T-helper 22 cell (primary cell): ENCODE measurements at places on chromosomes 12 and 14.

DNA sequence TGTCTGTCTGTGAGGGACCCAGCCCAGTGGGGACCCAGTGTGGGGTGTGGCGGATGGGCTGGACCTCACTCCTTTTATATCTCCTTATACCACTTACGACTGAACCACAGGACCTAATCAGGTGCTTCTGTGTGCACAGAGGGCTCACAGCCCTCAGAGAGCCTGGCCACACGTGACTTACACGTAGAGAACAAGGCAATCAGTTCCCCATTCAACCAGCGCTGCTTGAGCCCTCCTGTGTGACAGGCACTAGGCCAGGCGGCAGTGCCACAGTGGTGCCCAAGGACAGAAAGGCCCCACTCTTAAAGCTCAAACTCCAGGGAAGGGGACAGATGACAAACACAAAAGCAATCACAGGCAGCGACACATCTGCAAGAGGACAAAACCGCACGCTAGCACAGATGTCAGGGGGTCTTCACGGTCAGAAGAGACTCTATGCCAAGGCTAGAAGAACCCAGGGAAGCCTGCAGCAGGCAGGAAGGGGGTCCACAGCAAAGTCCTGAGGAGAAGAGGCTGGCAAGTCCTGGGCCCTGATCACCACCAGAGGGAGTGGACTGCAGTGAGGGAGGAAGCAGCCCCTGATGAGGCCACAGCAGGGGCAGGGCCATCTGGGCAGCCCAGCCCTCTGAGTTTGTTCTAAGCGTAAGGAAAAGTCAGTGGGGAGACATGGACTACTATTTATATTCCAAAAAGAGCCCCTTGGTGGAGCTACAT is 39.3 kb downstream of the SETD3 start:
- no peak for DNase-seq

- no peak for DNase-seq
These were observed 386.4 kb upstream of the PDE3A start for GRCh38 chr12:19981944-19982343.

DNA sequence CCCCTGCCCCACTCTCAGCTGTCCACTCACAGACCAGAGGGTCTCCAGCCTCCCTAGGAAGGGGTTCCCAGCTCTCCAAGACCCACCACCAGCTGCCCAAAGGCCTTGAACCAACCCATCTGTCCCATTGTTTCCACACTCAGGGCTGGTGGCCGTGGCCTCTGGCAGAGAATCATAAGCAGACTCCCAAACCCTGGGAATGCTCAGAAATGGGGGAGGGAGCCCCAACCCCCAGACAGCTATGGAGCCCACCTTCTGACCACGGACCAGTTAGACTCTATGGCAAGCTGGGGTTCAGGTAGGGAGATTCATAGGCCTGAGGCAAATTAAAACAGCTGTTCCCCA is 280.0 kb downstream of the DPF3 start:
- DNase-seq: no peak

GRCh38 chr14:94633121-94633520 is 20.9 kb downstream of the SERPINA3 start:
- no peak for DNase-seq

DNA sequence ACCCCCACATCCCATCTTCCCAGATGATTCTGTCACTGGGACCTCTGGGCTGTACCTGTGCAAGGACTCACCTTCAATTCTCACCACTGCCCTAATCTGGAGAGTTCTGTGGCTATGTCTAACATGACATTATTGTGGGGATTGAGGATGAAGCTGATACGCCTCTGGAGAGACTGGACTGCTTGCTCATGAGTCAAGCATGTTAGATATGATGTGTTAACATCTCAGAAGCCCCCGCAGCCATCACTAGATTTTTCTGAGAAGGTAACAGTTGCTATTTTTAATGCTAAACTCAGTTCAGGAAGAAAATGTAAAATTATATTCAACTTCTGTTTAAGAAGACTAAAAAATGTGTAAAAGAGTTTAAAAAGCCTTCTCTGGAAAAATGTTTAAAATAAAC is 25.7 kb downstream of the JKAMP start:
- DNase-seq: no peak

- DNase-seq: no peak
These were observed 1.6 kb upstream of the C1R start for GRCh38 chr12:7093892-7094291.

DNA sequence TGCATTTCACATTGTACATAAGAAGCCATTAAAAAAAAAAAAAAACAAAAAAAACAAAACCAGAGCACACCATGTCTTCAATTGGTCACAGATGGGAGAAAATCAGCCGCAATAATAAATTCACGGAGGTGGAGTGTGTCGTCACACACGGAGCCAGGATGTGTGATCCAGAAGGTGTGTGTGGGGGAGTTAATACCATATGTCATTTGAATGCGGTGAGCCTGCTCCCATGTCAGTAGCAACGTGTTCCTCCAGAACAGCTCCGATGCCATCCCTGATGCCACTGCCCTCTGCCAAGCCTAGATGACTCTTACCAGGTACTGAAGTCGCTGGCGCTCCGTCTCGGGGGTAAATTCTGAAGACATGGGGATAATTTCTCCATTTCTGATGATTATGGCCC is 197.8 kb downstream of the PPM1H start:
- DNase-seq: no peak

- DNase-seq: no peak
These were observed 27.4 kb downstream of the ABCD4 start for GRCh38 chr14:74275241-74275841.

- DNase-seq: no peak
These were observed 960 bp upstream of the LRFN5 start for GRCh38 chr14:41605550-41606281.

GRCh38 chr14:44846232-44846824 is 115.4 kb downstream of the KLHL28 start:
- DNase-seq: no peak

GRCh38 chr12:58528271-58528670 is 392.0 kb downstream of the LRIG3 start:
- DNase-seq: no peak

DNA sequence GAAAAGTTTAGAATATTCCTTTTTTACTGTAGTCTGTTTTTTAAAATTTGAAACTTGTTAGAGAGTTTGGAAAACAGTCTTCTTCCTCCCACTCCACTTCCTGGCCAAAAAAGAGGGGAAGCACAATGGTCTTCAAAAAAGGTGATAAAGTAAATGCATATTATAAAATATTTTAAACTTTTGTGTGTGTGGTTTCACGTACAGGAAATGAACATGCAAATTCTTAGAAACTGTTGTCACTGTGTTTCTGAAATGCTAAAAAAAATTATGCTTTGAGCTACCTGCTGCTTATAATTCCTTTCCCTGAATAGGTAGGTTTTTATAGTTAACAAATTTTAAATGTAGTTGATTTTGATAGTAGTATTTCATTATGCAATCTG is 2.9 kb downstream of the FGFR1OP2 start:
- DNase-seq: no peak

- no peak for DNase-seq
These were observed 188.4 kb downstream of the NRXN3 start for GRCh38 chr14:78358591-78358990.

DNA sequence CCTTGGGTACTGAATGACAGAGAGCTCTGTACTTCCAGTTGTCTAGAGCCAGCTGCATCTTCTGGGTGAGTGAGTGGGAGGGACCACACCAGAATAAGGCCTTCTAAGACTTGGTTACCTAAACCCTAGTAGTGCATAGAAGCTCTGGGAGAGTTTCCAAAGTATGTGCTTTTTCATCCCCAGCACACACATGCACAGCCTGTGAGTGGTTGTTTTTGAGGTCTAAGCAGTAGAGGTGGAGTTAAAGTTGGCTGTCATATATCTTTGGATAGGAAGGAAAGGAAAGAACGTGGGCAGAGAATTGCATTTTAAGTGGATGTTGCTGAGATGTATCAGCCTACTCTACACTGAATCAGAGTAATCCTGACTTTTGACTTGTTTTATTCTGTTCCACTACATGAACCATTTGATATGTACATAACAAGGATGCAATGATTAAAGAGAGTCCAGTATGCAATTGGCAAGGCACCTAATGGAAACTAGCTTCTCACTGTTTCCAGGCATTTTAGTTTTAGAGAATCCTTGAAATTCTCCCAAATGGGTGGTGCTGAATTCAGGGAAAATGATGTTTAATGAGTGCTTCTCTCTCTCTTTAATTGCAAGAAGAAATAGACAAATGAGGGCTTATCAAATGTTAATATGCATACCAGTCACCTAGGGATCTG is 51.8 kb upstream of the PRICKLE1 start:
- no peak for DNase-seq

DNA sequence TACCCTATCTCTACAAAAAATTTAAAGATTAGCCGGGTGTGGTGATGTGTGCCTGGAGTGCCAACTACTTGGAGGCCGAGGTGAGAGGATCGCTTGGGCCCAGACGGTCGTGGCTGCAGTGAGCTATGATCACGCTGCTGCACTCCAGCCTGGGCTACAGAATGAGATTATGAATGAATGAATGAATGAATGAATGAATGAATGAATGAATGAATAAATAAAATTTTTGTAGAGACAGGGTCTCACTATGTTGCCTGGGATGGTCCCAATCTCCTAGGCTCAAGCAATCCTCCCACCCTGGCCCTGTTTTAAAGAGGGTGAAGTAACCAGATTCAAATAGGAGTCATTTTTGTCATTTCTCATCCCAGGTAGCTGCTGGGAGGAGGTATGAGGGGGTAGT is 176.2 kb upstream of the HIF1A start:
- no peak for DNase-seq

DNA sequence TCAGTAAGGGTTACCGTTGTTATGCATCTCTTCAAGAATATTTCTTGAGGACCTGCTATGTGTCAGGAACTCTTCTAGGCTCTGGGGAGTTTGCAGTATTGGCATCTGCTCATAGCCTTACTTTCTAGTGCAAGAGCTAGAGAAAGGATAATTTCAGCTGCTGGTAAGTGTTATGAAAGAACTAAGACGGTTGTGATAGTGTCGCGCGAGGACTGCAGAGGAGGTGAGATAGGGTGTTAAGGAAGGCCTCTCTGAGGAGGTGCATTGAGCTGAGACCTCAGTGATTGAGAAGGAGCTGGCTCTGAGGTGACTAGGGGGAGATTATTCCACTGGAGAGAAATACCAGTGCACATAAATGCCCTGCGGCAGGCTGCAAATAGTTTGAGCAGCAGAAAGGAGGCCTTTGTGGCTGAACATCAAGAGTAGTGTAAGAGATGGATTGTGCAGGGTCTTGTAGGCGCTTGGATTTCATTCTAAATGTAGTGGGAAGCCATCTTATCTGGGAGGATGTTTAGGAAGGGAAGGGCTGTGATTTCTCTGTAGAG is 824 bp downstream of the DDX55 start:
- no peak for DNase-seq

GRCh38 chr12:103924761-103925641 is 5.2 kb upstream of the HSP90B1 start:
- DNase-seq: peak; percentile 29

DNA sequence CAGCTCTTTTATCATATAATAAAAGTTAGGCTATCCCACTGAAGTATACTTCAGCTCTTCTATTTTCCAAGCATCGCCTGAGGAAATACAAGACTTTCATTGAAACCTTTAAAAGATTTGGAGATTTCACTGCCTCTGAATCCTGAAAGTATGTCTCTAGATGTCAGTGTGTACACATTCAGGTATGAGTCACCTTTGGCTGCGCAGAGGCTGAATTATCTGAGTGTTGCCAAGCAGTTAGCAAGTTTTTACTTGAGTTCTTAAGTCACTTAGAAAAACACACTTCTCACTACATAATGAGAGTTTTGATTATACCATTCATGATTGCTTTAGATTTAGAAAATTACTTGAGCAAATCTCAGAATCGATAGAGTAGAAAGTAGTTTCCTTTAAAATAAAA is 210.3 kb downstream of the TMTC2 start:
- DNase-seq: no peak

DNA sequence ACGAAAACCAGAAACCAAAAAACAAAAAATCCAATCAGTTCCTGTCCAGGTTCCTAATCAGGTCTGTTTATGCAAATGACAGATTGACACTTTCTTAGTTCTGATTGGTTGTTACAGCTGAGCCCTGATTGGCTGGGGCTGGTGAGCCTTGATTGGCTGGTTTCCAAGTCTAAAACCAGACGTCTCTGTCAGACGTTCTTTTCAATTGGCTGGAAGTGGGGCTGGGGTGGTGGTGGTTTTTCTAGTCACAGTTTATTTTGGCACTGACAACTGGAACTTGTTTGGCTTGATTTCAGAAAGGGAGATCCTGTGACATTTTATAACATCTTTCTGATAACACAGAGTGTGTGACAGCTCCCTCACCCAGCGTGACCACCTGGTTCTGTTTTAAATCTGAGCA is 36.1 kb upstream of the PRICKLE1 start:
- no peak for DNase-seq

DNA sequence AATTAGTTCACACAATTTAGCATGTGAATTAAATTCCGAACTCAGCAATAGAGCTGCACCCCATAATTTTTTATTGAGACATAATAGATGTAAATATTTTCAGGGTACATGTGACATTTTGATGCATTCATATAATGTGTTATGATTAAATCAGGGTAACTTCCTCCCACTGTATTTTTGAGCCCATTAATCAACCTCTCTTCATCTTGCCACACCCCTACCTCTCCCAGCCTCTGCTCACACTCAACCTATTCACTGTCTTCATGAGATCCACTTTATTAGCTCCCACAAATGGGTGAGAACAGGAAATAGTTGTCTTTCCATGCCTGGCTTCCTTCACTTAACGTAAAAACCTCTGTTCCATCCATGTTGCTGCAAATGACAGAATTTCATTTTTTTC is 14.7 kb downstream of the IL26 start:
- DNase-seq: no peak

GRCh38 chr12:93009533-93009932 is 80.4 kb upstream of the EEA1 start:
- no peak for DNase-seq

DNA sequence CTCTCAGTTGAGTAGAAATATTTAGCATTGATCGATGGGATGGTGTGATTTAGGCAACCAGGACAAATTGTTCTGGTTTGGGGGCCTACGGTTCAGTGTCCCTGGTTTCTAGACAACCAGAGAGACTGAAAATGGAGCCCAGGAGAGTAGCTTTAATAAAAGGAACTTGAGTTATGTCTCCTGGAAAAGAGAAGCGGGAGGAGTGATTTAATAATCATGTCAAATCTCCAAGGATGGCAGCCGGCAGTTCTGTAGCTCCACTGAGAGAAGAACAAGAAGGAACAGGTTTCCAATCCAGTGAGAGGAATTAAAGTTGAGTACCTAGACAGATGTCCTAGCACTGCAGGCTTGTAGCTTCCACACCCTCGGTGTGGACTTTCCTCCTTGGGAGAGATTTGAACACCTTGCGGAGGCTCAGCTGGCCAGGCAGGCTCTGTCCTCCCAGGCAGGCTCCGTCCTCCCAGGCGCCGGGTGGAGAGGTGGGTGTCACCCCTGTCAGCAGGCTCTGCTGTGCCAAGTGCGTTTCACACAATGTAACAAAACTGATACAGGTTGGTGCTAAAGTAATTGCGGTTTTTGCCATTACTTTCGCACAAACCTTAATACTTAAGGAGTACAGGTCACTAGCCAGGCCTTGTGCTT is 45.9 kb downstream of the SLC6A12 start:
- DNase-seq: no peak
